ENCODE measurements at places on chromosomes 7 and 10. TPM values are rescaled to one million over a fixed set of nuclear protein-coding genes. Genes with fewer than 3 reads are reported as not detected.

TUBB8 gene
- 0.28 TPM for total RNA-seq

SEMA3D gene
- 4.4 TPM for total RNA-seq

PLA2G12B gene
- not detected for total RNA-seq

FAM200A gene
- 6.8 TPM for total RNA-seq

OIT3 gene
- not detected for total RNA-seq

SND1 gene
- total RNA-seq = 172 TPM

MPLKIP gene
- 53.2 TPM for total RNA-seq

CTNNA3 gene
- 0.18 TPM for total RNA-seq

ANKRD30A gene
- total RNA-seq = not detected

MINPP1 gene
- total RNA-seq = 47.1 TPM

NPFFR1 gene
- not detected for total RNA-seq

- H3K27me3 ChIP-seq = 0 out of 2 replicates have a peak, but pooled peaks cover 4% of the 10 kb centered on the region
- peak overlapping the region; percentile 19 for H3K27ac ChIP-seq
- H3K36me3 ChIP-seq = peaks cover 11% of the 10 kb centered on the region
- DNase-seq = no peak
These were observed 2.2 kb upstream of the CUX1 start for GRCh38 chr7:101814991-101815825.

DNA sequence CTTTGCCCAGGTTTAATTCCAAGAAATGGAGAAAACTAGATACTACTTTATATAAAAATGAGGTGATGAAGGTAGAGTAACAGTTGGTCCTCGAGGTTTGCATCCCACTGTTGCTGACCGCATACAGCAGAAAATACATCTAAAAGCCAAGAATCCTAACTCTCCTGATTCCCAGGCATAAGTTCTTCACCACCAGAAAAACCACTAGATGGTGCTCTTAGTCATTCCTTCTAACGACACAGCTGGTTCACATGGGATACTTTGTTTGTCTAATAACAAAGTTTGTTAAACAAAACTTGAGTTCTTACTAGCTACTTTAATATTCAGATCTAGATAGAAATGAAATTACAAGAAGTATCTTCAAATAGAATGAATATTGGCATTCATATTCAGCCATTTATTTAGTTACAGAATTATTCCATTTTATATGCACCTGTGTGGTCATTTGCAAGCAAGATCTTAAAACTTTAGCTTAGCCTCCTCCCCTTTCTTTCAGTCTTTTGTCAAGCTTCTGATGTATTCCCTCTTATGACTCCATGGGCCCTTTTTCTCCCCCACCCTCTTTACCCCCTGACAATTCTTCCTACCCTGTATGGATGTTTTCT, 54.1 kb upstream of the CYP26C1 start:
- H3K4me3 ChIP-seq = no peak overlapping the region
- no peaks in the 10 kb centered on the region for H3K4me1 ChIP-seq
- no peak overlapping the region for H3K27ac ChIP-seq
- H3K36me3 ChIP-seq = no peaks in the 10 kb centered on the region

GRCh38 chr7:40231796-40232195, 97.0 kb downstream of the SUGCT start:
- no peak for DNase-seq
- H3K27me3 ChIP-seq = no peaks in the 10 kb centered on the region
- H3K36me3 ChIP-seq = no peaks in the 10 kb centered on the region
- H3K27ac ChIP-seq = no peak overlapping the region
- H3K4me3 ChIP-seq = no peak overlapping the region
- peaks cover 7% of the 10 kb centered on the region for H3K4me1 ChIP-seq

- peaks cover 10% of the 10 kb centered on the region for H3K4me1 ChIP-seq
- H3K27me3 ChIP-seq = no peaks in the 10 kb centered on the region
- H3K27ac ChIP-seq = no peak overlapping the region
These were observed 51.3 kb upstream of the FAM180A start for GRCh38 chr7:135799881-135800280.

DNA sequence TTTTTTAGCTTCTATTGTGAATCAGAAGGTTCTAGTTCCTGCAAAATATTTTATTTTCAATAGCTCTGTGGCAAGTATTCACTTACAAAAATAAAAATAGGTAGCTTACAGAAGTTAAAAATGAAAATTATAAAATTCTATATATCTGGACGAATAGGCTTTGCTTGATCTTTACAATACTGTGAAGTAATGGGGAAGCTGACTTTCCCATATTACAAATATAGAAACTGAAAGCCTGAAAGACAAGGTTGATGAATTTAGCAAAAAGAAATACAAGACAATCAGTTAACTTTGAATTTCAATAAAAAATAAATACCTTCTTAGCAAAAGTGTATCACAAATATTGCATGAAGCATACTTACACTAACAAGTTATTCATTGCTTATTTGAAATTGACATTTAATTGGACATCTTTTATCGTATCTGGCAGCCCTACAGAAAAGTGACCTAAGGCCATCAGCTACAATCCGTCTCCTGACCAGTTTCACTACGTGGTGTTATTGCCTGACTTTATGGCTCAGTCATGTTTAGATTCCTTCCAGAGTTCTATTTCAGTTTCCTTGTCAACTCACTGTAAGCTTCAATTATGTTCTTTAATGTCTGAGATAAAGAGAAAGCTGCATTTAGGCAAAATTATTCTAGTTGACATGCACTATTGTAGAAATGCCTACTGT, 310.5 kb upstream of the HGF start:
- no peak for DNase-seq
- H3K4me1 ChIP-seq = no peaks in the 10 kb centered on the region
- no peaks in the 10 kb centered on the region for H3K36me3 ChIP-seq
- no peak overlapping the region for H3K27ac ChIP-seq
- no peak overlapping the region for H3K4me3 ChIP-seq

- H3K4me3 ChIP-seq = no peak overlapping the region
- H3K36me3 ChIP-seq = no peaks in the 10 kb centered on the region
- H3K27ac ChIP-seq = peak overlapping the region; percentile 83
- H3K4me1 ChIP-seq = peaks cover 15% of the 10 kb centered on the region
- DNase-seq = no peak
These were observed 99.9 kb upstream of the AKR1E2 start for GRCh38 chr10:4725917-4726606.

GRCh38 chr7:123958186-123958703, 33.2 kb downstream of the SPAM1 start:
- no peak for DNase-seq
- H3K36me3 ChIP-seq = no peaks in the 10 kb centered on the region
- H3K27me3 ChIP-seq = no peaks in the 10 kb centered on the region
- no peak overlapping the region for H3K27ac ChIP-seq

DNA sequence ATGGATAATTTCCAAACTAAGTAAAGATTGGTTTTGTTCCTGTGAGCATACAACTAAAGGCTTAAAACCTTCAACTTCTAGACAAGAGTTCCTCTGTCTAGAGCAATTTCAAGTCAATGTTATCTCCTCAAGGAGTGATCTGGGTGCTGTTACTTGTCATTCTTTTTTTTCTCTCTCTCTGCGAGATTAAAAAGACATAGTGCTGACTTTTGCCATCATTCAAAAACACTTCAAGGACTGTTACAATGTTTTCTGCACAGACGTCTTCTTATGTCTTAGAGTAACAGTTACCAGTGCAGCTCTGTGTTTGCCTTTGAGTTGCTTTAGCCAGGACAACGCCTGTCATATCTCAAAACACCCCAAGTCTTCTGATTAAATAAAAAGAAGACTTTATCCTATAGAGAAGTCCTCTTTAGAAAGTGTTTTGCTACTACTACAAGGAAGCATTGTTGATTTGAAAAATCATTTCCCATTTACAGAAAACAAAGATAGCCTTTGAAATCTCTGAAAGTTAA, 263.5 kb upstream of the FERD3L start:
- H3K4me3 ChIP-seq = no peak overlapping the region
- no peak for DNase-seq
- H3K27me3 ChIP-seq = no peaks in the 10 kb centered on the region
- peaks cover 28% of the 10 kb centered on the region for H3K4me1 ChIP-seq
- H3K36me3 ChIP-seq = no peaks in the 10 kb centered on the region
- H3K27ac ChIP-seq = no peak overlapping the region

DNA sequence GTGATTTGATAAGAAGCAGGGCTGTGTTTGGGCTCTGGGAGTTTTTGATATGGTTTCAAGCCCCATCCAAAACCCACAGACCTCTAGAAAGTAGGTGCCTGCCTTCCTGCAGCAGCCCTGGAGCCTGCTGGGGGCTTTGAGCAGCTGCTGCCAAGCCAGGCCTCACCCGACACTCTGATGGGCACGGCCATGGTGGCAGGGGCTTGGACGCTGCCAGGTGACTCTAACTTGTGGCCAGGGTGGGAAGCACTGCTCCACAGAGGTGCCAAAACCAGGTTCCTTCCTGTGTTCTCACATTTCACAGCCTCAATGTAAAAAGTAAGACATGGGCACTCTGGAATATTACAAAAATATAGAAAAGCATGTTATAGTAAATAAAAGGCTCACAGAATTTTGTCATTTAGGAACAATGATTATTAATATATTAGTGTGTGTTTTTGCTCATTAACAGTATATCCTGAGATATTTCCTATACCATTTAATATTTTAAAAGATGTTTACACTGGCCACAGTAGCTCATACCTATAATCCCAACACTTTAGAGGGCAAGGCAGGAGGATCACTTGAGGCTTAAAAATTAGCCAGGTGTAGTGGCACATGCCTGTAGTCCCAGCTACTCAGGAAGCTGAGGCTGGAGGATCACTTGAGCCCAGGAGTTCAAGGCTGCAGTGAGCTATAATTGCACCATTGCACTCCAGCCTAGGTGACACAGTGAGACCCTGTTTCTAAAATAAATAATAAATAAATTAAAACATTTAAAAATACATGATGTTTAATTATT, 95.1 kb downstream of the EGFR start:
- H3K4me3 ChIP-seq = no peak overlapping the region
- H3K27ac ChIP-seq = no peak overlapping the region
- H3K4me1 ChIP-seq = peaks cover 34% of the 10 kb centered on the region

DNA sequence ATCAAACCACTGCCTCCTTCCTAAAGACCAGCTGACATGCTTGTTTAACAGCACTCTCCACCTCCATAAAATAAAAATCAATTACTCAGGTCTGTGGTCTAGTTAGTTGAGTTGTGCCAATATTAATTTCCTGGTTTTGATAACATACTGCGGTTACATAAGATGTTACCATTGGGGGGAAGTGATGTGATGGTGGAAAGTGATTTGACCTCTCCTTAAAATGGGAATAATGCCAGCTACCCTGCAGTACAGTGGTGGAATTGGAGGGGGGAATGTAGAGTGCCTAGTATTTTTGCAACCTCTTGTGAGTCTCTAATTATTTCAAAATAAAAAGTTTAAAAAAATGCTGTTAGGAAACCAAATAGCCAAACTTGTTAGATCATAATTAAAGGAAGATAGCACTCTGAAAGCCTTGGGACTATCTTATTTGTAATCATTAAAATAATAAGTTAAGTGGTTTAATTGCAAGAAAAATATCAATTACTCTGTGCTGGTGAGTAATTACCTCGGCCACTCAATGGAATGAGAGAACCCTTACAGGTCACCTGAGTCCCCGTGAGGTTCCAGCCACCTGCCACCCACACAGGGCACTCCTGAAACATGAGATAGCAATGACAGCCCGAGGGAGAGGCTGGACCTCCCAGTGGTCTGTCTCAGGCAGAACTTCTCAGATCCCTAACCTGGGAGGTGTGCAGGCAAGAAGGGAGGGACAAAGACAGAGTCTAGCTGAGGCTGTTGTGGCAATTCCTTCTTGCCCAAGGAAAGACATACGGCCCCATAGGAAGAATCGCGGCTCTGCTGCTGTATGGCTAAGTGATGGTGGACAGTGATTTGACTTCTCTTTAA, 94.1 kb downstream of the SH3PXD2A start:
- peaks cover 38% of the 10 kb centered on the region for H3K4me1 ChIP-seq
- no peaks in the 10 kb centered on the region for H3K36me3 ChIP-seq
- no peak overlapping the region for H3K27ac ChIP-seq
- no peak overlapping the region for H3K4me3 ChIP-seq
- H3K27me3 ChIP-seq = no peaks in the 10 kb centered on the region

DNA sequence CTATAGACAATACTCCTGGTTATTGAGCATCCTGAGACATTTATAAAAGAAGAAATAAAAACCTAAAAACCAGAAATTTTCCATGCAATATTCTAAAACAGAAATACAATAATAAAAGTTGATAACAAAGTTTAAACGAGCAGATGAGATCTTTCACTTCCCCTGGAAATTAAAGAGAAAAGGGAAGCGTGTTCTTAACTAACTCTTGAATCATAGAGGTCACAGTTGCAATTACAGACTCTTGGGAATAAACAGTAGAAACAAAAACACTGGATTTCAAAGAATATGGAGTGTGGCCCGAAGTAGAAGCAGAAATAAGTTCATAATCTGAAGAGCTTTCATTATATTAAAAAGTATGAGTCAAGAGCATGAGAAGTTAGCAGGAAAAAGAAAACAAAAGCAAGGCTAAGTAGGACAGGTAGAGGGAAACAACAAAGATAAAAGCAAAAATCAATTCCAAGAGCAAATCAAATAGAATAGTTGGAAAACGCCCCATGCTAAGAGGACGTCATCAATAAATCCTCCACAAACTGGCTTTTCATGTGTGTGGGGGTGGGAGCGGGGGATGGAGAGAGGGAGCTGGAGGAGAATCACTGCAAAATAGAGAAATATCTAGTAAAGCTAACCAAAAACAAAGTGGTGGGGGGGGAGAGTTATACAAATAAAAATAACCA, 55.2 kb upstream of the C10orf71 start:
- no peak overlapping the region for H3K27ac ChIP-seq
- no peaks in the 10 kb centered on the region for H3K36me3 ChIP-seq
- no peak overlapping the region for H3K4me3 ChIP-seq
- DNase-seq = no peak
- 0 out of 2 replicates have a peak, but pooled peaks cover 2% of the 10 kb centered on the region for H3K27me3 ChIP-seq

DNA sequence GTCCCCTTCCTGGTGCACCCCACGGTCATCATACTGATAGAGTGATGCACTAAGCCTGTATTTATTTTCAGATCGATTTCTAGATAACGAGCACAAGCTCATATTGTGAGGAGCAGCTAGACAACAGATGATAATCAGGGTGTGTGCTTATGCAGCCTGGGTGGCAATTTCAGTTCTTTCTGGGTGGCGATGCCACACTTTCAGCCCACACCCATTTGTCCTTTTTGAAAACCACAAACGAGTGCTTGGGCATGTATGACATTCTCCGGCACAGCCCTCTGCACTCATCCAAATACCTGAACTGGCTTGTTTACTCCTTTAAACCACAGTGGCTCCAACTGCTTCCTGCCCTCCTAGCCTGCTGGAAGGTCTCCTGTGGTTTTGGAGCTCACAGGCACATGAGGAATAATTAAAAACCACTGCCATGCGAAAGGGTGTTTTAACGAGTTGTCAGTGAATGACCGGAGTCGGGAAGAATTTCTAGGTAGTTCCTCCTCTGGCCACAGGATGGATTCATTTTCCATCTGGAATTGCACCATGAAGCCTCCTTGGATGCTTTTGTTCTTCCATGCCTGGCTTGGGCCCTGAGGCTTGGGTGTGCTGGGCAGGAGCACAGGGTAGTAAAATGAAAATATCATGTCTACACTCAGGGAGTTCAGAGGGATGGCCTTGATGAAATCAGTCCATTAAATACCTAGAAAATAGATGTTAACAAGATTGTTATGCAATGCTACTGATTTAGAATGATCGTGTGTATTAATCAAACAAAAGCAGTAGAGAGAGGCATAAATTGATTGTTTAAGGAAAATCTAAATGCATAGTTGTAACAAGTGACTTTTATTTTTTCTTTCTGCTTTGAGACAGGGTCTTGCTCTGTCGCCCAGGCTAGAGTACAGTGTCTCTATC, 52.4 kb upstream of the ITGB1 start:
- no peaks in the 10 kb centered on the region for H3K27me3 ChIP-seq
- peak overlapping the region; percentile 87 for H3K27ac ChIP-seq
- DNase-seq = peak; percentile 97
- H3K36me3 ChIP-seq = no peaks in the 10 kb centered on the region
- H3K4me1 ChIP-seq = peaks cover 47% of the 10 kb centered on the region
- H3K4me3 ChIP-seq = no peak overlapping the region

- H3K27me3 ChIP-seq = no peaks in the 10 kb centered on the region
- H3K4me3 ChIP-seq = no peak overlapping the region
- peaks cover 3% of the 10 kb centered on the region for H3K36me3 ChIP-seq
- H3K4me1 ChIP-seq = peaks cover 10% of the 10 kb centered on the region
- no peak for DNase-seq
These were observed 4.4 kb upstream of the ABHD11 start for GRCh38 chr7:73742753-73743641.
